NCI-H510A (cell line): ENCODE measurements at places on chromosomes 3 and 15.

DNA sequence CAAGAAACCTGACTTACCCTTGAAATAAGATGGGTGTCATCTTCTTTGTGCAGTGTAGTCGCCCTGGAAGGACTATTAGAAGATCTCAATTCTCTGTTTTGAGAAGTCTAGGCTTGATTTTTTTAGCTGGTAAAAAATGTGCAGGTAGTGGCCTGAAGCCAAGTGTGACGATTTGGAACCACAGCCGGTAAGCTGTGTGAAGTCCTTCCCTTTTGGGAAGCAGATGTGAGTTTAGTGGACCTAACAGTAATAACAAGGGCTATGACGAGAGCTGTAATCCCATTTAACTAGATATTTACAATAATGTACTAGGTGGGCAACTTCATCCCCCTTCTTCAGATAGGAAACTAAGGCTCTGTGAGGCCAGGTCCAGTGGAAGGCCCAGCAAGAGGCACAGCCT lies 81.7 kb upstream of the MYZAP start:
- DNase-seq = no peak

DNA sequence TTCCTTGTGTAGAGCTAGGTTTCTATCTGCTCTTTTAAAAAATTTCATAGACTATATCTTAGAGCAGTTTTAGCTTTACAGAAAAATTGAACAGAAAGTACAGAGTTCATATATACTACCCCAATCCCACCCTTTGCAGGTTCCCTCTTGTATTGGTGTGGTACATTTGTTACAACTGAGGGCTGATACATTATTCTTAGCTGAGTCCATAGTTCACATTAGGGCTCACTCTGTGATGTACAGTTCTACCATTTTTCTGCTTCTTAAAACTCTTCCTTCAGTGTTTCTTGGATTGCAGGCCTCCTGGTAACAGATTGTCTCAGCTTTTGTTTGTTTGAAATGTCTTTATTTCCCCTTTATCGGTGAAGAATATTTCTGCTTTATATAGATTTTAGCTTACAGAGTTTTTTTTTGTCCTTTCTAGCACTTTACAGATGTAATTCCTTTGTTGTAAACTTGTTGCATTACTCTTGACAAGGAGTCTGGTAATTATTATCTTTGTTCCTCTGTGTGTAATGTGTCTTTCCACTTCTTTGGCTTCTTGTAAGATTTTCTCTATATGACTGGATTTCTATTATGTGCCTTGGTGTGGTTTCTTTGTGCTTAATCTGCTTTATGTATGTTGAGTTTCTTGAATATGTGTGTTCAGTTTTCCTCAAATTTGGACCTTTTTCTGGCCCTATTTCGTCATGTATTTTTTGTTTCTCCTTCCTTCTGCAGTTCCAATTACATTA lies 25.3 kb downstream of the MEF2A start:
- DNase-seq = no peak

- no peak for DNase-seq
Observed at GRCh38 chr3:129014148-129014547, 13.0 kb downstream of the EFCC1 start.

GRCh38 chr3:31345581-31345980 lies 187.1 kb upstream of the STT3B start:
- no peak for DNase-seq

- no peak for DNase-seq
Observed at GRCh38 chr15:81092559-81092902, 41.5 kb upstream of the CFAP161 start.

GRCh38 chr3:88434001-88434400 lies 284.2 kb downstream of the C3orf38 start:
- DNase-seq = no peak

DNA sequence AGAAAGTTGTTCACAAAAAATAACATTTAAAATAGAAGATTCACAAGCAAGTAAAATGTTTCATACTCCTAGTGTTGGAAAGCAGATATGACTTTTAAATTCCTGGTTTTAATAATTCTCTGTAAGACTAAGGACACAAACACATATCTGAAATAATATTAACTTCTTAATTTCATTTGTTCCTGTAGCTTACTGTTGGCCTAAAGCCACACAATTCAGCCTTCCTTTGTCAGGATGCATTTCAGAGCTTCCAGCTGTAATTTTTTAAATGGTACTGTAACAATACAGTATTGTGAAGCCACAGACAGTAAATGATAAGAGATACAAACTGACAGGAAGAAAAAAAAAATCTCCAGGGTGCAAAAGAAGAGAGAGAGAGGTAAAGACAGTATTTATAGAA lies 84.2 kb downstream of the TMCC1 start:
- no peak for DNase-seq
